ENCODE measurements at places on chromosomes 2 and 18.

GRCh38 chr18:55753643-55754263, 165.8 kb upstream of the TCF4 start:
- no peak for DNase-seq

GRCh38 chr2:66517772-66518171, 82.8 kb downstream of the MEIS1 start:
- DNase-seq, result no peak

DNA sequence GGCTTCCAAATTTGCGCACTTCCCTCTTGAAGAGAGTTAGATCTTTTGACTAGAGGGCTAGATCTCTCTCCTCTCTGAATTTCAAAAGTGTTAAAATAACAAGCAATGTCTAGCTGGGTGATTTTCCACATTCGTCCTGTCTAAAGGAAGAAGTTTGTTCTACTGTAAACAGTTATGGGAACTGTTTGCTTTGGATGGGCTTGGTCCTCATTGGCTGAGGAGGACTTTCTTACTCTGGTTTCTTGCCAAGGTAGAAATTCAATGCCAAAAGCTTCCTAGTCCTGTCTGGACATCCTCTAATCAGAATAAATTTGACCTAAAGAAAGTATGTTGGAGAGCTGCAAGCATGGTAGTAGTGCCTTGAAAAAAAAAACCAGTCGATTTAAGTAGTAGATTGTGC, 47.4 kb upstream of the RAPH1 start:
- no peak for DNase-seq

DNA sequence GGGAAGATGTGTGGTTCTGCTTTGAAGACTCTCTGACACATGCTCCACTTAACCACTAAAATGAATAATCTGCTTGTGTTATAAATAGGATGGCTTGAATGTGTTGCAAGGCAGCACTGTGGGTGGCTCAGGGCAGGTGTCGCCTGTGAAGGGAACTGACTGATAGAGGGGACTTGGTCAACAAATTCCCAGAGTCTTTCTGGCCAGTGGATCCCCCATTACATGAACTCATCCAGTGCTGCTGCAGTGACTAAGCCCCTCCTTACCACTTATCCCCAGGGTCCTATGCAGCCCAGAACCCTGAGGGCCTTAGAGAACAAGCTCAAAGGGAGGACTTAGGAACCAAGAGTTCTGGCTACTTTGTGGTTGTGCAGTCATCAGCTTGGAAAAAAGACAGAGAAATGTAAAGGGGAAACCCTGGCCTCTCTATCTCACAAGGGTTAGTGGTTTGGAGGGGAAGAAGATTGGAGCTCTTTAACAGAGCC, 226.2 kb upstream of the TNP1 start:
- DNase-seq, result no peak

DNA sequence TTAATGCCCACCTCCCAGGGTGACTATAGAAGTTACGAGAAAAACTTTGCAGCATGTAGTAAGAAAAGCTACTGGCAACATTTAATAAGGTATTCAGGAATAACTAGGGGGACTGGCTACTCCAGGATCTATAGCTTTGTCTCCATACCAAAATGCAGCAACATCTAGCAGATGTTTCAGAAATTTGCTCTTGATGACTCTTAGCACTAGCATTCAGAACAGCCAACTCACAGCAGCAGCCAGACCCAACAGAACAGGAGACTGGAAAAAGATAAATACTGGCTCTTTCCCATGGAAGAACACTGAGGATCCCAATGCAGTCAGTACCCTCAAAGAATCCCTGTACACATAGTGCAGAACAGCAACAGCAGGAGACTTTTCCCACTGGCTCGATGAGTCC, 105.0 kb downstream of the PRKRA start:
- no peak for DNase-seq

- DNase-seq, result no peak
These were observed 18.8 kb downstream of the TGOLN2 start for GRCh38 chr2:85308896-85309555.

- DNase-seq, result no peak
These were observed 35.3 kb downstream of the TCF4 start for GRCh38 chr18:55552526-55553189.

DNA sequence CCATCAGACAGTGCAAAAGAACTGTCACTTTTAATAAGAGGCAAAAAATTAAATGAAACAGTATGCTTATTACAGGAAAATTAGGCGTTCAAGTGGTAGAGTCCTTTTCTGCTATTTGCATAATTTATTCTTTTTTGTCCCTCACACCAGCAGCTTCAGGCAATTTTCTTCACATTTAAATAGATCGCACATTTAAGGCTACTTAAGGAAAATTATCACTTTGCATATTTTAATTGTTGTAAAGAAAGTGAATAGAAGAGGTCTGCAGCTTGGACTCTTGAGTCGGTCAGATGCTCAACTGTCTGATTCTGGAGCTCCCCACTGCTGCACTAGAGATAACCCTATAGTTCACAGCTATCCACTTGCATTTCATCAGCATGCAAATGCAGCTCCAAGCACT, 141.3 kb downstream of the FIGN start:
- no peak for DNase-seq
